ENCODE measurements at places on chromosomes 12 and 14.
A peak's percentile ranks its signal among the peaks of the same experiment; 100 is the strongest.

GRCh38 chr14:101351769-101352168, 209.5 kb upstream of the DIO3 start:
- DNase-seq, result no peak

DNA sequence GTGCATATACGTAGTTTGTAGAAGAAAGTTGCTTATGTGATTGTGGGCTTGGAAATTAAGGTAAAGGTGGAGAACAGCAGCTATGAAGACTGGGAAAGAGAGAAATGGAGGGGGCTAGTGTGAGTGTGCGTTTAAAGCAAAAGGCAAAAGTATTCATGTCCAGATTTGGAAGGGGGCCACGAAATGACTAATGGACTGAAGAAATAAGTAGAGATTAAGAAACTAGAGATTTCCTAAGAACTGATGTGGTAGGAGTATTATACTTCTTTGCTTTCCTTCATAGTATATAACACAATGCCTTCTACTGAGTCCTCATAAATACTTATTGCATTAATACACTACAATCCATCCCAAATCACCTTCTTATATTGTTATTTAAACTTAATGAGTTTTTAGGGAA, 298.6 kb upstream of the NOVA1 start:
- DNase-seq, result peak; percentile 49

DNA sequence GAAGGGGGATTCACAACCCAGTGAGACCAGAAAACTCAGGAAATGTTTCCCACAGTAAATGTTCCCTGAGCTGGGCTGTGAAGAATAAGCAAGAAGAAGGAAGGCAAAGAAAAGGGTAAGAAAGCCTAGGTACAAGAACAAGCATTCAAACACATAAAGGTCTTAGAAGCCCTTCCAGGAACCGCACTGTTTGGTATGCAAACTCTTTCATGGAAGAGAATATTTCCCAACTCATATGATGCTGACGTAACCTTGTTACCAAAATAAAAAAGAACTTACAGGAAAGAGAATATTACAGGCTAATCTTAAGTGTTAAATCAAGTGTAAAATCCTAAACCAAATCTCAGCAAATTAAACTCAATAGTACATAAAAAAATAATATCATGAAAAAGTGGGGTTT, 23.6 kb downstream of the MED6 start:
- DNase-seq, result no peak

GRCh38 chr12:18595412-18595811, 142.4 kb downstream of the PLCZ1 start:
- DNase-seq, result no peak

DNA sequence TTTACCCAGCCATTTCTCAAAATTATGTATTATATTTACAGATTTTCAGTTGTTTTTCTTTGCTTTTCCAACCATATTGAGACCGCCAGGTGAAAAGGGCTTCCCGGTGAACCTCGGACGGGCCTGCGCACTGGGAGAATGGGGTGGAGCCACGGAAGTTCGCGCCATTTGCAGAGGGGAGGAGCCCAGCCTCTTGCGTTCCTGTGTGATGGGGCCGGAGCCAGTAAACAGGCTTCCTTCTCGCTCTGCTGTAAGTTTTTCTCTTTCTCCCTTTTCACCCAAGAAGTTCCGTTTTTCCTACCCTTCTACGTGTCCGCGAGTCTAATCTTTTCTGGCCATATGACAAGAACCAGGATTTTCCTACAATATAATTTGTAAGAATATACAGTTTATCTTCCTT, 1108.8 kb upstream of the SEL1L start:
- no peak for DNase-seq

DNA sequence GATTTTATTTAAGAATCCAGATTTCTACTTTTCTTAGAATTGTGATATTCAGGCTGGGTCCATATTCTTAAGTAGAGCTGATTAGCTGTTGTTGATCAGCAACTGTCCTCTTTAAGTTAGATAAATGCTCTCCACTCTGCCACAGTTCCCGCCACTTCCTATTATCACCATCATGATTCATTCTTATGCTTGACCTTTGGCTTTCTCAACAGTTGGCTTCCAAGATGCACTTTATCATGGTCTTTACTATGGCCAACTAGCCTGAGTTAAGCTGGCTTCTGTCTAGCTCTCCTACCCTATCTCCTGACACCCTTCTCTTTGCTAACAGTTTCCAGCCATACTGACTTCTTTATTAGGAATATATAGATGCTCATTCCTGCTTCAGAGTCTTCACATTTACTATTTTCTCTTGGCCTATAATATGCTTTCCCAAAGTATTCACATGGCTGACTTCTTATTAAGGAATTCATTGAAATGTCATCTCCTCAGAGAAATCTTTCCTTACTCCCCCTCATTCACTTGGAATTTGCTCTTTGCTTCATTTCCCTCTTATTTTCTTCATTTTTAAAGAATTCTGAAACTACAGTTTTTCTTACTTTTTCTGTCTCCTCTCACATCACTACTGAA, 149.0 kb upstream of the IGF1 start:
- DNase-seq, result no peak

DNA sequence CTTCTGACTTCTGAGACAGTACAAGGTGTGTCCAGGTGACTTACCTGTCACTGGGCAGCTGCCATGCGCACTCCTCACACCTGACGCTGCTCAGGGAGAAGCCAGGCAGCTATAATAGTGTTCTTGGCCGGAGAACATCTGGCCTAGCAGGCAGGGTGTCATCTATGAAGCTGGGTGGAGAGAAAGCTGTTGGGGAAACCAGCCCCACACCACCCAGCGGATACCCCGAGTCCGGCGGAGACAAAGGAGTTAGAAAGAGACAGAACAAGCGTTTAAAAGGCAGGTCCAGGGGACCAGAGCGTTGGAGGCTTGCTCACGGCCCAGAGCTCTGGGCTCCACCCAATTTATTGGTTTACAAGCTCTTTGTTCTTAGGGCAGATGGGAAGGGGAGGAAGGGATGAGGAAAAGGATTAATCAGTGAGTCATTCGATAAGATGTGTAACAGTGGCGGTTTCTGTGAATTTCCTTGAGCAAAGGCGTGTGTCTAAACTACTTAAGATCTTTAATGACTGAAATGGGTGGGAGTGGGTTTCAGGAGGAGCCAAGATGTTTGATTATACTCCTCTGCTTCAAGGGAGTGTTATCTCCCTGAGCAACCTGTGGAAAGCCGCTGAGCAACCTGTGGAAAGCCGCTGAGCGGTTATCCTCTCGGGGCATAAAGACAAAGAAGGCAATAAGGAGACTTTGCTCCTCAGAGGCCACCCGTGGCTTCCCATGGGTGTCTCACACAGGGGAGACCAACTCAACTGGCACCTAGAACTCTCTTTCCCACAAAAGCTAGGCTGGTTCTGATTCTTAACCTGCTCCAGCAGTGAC, at the start of gene GALNT8:
Gene GALNT8 (plus strand): TSS at position 580 of the 816 bp plus-strand sequence. CDS start 278 bp downstream, outside the sequence.
- DNase-seq, result no peak

DNA sequence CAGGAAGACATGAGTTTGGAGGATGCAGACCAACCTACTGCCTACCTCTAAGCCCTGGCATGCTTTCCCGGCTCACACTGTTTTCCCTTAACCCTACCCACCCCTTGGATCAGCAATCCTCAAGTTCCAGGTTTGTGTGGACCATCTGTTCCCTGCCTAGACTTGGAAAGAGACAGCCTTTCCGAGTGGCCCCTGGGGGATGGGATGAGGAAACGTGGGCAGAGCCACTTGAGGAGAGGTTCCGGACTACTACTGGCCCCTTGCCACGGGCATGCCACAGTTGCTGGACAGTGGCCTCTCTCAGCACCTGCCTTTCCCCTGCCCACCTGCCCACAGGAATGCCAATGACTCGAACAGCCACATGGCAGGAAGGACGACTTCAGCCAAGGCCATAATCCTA, 135.9 kb downstream of the SLC15A4 start:
- no peak for DNase-seq

DNA sequence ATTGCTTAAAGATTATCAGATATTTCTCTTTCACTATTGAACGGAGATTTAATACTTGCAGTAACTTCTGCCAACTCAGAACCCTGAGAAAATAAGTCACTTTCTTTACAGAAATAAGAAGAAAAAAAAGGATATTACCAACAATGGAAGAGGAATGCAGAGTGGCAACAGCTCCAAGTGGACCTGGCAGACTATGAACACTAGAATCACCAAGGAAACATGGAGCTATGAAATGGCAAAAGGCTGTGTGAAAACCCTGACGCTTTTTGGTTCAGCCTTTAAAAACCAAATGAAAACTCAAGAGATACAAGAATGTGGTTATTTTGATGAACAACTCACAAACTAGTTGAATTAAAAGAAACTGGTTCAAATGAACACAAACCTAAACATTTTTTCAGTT, 17.7 kb downstream of the DTD2 start:
- no peak for DNase-seq

DNA sequence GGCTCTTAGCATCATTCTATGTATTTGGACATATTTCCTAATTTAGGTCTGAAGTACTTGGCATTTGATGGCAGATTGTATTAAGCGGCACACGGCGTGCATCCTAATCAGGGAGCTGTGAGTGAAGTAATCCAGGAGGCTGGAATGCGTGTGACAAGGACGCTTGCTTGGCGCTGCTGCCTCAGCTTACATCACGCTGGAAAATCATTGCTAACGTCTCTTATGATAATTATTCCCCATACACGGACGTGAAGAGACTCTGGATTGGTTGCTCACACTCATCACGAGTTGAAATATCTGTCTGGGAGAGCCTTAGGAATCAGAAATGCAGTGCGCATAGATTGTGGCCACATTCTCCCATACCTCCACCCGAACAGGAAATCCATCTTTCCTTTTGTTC, 85.3 kb downstream of the FBXW8 start:
- DNase-seq, result no peak

DNA sequence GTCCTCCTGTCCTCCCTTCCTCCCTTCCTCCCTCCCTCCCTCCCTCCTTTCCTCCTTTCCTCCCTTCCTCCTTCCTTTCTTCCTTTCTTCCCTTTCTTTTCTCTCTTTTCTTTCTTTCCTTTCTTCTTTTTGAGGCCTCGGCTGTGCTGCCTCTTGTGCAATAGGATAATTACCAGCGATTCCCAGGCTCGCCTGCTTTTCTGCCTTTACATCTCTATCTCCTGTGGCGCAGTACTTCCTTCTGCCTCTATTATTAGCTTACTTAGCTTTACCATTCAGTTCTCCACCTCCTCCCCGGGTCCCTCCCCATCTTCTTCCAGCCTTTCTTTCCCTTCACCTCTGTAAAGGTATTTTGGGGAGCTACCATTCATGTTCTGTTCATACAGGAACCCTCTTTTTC, 19.9 kb downstream of the ETV6 start:
- DNase-seq, result no peak

GRCh38 chr14:77657280-77657679, 40.8 kb upstream of the SPTLC2 start:
- no peak for DNase-seq

DNA sequence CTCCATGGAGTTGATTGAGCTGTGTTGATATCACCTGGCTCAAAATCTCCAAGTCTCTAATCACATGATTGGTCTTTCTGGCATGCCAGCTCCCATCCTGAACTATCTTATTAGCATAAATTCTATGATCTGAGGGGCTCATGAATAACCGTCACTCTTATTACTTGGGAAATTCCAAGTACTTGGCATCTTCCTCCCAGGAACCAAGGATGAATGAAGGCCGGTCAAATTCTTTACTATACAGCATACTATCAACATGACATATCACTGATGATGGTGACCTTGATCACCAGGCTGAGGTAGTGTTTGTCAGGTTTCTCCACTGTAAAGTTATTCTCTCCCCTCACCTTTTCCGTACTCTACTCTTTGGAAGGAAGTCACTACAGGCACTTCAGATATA, 16.4 kb upstream of the NUBPL start:
- DNase-seq, result no peak

DNA sequence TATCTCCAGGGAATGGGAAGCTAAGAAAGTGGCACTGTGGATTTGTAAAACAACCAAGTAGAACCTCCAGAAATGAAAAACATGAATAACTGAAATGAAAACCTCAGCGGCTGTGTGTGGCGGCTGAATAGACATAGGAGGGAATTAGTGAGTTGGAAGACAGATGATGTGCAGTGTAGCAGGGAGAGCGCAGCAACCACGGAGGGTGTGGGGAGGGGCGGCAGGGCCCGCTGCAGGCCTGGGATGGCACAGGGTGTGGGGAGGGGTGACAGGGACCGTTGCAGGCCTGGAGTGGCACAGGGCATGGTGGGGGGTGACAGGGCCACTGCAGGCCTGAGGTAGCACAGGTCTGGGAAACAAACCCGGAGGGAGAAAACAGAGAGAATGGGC, 51.1 kb downstream of the BEGAIN start:
- no peak for DNase-seq

GRCh38 chr12:78036874-78037273, 206.2 kb downstream of the NAV3 start:
- no peak for DNase-seq

DNA sequence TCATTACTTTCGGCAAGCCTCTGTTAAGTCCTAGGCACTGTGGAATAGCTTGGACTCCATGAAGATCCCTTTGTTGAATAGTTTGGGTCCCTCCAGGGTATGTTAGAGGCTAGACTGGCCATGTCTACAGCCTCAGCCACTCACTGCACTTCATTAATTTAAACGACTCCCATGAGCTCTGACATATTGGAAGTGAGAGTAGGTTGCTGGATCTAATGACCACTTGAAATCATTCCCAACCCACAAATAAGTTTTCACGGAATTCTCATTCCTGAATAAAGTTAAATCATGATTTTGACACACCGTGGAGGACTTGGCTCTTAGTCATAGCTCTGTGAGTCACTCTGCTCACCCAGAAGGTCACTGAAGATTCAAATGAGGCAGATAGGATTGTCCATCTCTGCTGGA, 21.4 kb upstream of the APPL2 start:
- peak; percentile 87 for DNase-seq

DNA sequence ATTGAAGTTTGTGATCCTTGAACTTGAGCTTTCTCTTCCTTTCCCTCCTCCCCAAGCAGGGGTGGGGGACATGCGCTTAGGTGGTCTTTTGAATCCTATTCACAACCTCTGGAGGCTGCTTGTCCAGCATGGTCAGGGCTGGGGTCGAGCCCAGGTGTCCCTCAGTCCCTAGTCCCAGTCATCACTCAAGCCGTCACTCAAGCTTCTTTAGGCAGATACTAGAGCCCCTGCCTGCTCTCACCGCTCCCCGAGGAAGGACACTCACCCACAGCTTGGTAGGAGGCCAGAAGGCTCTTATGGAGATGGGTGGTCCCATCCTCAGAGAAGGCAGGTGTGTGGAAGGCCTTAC, 532 bp upstream of the C1RL start:
- no peak for DNase-seq

DNA sequence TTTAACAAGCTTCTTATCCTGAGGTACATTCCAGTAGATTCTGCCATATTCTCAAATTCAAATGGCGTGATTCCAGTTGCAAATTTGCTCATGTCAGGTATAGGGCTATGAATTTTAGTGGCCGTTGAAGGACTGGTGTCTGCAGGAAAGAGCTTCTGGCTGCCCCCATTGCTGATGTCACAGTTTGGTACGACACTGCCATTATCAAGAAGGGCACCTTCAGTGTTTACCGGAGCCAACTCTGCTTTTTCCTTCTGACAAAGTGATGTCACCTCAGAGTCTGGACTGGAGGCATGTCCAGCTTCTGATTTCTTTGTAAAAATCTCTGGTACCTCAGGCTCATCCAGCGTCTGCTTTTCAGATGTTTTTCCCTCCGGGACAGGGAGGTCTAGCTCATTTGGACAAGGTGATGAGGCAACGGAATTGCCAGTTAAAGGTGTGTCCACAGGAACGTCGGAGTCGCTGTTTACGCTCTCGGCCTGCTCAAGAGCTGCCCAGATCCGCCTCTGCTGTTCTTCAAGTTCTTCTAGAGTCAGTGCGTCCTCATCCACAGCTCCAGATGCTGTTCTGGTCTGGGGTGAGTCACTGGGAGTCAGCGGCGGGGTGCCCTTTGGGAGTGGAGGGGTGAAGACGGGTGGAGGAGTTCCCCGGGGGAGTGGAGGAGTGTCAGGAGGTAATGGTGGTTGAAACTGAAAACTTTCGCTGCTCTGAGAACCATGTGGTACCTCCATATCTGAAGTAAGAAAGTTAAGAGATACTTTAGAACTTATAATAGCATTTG, 27.0 kb downstream of the ZCCHC8 start:
- no peak for DNase-seq

Measured in astrocyte of the cerebellum (primary cell).